ENCODE measurements at places on chromosomes 2 and 18.

- no peak for DNase-seq
Measured at GRCh38 chr2:10223932-10224720, 78.6 kb upstream of the HPCAL1 start.

GRCh38 chr2:134080386-134081089, 173.3 kb upstream of the MGAT5 start:
- no peak for DNase-seq

- peak; percentile 1 for DNase-seq
Measured at GRCh38 chr2:239910404-239910803, 114.7 kb downstream of the NDUFA10 start.

GRCh38 chr2:241796209-241796608, 12.8 kb upstream of the NEU4 start:
- no peak for DNase-seq

DNA sequence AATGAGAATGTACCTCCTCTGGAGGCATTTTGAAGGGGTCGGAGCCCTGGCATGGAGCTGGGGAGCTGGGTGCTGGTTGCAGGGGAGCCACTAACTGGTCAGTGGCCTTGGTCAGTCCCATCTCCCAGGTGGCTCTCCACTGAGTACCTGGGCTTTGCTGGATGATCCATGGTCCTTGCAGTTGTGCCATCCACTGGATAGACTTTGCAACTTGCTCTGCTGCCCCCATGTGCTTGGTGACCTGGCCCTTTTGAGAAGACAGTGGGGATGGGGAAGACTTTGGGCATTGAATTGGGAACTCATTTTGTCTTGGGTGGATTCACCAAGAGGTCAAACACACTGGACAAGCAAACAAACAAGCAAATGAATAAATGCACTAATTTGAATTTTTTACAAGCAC, 263.9 kb downstream of the MYCN start:
- no peak for DNase-seq

DNA sequence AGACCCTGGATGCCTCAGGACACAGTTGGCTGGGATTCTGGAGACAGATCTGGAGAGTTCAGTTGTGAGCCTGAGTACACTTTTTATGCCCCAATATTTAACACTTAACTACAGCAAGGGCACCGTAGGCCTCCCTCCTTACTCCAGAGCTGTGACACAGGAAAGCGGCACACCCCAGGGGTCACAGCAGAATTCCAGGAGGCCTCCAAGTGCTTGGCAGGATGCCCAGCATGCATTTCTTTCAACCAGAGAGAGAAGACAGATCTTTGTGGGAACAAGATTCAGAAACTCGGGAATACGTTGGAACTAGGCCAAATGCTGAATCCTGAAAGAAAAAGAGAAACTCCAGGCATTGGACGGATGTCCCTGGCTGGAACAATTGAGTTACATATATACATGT, 199.2 kb upstream of the NT5C1B start:
- no peak for DNase-seq

DNA sequence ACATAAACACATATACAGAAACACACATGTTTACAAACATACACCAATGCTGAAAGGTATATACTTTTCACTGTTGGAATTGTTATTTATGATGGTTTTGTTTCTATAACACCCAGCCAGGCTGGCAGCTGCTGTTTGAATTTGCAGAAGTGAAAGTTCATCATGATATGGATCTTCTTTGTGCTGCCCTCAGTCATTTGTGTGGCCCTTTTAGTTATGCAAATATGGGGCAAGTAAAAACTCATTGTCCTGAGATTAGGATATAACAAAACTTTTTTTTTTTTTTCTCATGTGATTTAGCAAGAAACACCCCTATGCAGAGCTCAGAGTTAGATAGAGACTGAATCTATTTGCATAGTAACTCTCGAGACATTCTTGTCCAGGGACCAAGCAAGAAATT, 714.1 kb downstream of the KCNJ3 start:
- no peak for DNase-seq

DNA sequence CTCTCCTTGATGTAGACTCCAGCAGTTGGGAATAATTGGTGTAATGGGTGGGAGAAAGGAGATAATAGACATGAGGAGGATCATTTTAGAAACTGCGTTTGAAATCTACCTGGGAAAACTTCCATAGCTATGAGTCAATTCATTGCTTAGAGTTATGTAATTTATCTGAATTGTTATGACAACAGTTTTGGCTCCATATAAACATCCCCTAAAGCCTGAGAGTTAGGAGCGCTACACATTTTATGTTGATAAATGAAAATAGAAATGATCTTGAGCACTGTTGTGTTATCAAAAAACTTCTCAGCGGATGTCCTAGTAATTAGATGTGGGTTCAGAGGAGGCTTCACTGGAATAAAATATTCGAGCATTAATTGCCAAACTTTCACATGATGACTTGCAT, 573.4 kb downstream of the TSN start:
- no peak for DNase-seq

DNA sequence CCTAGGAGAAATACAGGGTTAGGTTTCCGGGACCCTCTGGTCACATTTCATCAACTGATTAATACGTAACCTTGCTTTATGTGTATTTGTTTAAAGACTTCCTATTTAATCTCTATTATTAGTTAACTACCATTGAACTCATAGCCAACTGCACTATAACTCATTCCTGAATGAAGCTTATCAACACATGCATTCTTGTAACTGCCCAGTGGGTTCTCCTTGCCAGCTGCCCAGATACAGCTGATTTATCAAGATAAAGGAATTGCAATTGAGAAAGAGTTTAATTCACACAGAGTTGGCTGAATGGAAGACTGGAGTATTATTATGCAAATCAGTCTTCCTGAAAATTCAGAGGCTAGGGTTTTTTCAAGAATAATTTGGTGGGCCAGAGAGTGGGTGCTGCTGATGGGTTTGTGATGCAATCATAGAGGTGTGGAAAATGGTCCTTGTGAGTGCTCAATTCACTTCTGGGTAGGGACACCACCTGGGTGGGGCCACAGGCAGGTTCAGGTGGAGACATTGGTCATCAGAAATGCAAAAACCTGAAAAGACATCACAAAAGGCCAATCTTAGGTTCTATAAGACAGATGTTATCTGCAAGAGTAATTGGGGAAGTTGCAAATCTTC, 21.1 kb upstream of the NOSTRIN start:
- DNase-seq: no peak

GRCh38 chr2:131040661-131041401, 52.4 kb downstream of the FAM168B start:
- DNase-seq: peak; percentile 46

DNA sequence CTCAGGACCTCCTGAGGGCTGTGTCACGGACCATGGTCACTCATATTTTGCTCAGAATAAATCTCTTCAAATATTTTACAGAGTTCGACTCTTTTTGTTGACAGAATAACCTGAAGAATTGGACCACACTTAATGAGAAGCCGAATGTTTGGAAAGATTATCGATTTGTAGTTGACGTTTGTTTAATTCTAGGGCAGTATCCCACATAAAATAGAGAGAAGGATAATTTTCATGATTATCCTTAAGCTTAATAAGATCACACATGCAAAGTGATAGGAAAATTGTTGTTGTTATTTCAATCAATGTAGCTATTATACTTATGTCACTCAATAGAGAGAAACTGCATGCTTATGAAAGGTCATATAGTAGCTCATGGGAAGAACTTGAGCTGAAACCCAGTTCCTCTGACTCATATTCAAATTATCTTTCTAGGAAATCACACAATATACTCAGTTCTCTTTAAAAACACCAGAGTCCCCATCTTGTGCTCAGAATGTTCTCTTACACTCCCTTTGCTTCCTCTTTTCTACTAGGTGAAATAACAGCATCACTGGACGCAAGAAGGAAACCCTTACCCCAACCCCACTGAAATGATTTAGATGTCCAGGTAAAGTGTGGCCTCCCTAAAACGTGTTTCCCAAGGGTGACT, 982.1 kb downstream of the TSN start:
- no peak for DNase-seq

Data from activated T-cell treated with anti-CD3 and anti-CD28 coated beads, Interleukin-2, amount 50 U/mL, for 24 hours (primary cell).